Spleen (tissue), 13 donors: ENCODE measurements at places on chromosomes 4 and X.

- no peak for DNase-seq
Observed at GRCh38 chr4:65635051-65635821, 35.1 kb downstream of the EPHA5 start.

GRCh38 chr4:54173281-54173912 lies 55.7 kb upstream of the PDGFRA start:
- no peak for DNase-seq

GRCh38 chr4:38914854-38915253 lies 47.2 kb downstream of the FAM114A1 start:
- DNase-seq: no peak

DNA sequence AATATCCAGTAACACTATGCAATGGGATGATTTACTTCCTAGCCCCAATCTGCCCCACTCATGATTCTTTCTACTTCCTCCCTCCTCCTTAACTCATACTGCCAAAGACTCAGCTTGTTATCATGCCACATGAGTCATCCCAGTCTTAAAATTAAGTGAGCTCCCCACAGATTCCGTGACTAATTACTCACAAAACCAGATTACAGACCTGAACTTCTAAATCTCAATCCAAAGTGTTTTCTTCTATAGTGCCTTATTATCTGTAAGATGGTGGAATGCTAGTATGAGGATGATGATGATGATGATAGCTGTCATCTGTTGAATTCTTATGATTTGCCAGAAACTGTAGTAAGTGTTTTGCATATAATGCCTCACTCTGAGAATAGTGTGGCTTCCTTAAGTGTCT lies 27.7 kb upstream of the GPC3 start:
- no peak for DNase-seq

- DNase-seq: no peak
Observed at GRCh38 chrX:14899607-14900006, 26.4 kb downstream of the MOSPD2 start.
